ENCODE measurements at places on chromosomes 3 and 15.

DNA sequence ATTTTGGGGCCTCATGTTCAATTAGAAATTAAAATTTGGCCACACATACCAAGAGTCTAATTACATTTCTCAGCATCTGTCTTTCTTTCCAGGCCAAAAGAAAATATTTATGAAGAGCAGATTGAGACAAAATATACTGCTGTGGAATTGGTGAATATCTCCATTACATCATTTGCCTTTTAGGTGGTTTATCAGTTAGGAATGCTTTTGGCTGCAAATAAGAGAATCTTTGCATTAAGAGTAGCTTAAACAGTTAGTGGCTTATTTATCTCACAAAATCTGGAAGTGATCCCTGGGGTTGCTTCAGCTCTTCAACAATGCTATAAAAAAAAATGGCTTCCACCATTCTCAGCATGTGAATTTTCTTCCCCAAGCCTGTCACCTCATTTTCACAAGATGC lies 308.7 kb downstream of the MAGI1 start:
- DNase-seq = no peak

GRCh38 chr3:124981472-124981871 lies 46.9 kb upstream of the MUC13 start:
- DNase-seq = no peak

DNA sequence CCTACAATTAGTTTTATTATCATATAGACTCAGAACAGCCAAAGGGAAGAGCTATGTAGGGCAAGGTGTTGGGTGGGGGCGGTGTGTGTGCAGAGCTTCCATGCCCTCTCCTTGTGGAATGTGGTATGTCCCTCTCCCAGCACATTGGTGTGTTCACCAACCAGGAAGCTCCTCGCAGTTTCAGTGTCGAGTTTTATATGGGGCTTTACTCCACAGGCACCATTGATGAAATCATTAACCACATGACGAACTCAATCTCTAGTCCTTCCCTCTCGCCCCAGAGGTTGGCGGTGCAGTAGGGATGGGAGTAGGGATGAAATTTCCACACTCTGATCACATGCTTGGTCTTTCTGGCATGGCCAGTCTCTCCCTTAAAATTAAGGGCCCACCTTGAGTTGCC lies 13.6 kb upstream of the SRP14 start:
- DNase-seq = no peak

DNA sequence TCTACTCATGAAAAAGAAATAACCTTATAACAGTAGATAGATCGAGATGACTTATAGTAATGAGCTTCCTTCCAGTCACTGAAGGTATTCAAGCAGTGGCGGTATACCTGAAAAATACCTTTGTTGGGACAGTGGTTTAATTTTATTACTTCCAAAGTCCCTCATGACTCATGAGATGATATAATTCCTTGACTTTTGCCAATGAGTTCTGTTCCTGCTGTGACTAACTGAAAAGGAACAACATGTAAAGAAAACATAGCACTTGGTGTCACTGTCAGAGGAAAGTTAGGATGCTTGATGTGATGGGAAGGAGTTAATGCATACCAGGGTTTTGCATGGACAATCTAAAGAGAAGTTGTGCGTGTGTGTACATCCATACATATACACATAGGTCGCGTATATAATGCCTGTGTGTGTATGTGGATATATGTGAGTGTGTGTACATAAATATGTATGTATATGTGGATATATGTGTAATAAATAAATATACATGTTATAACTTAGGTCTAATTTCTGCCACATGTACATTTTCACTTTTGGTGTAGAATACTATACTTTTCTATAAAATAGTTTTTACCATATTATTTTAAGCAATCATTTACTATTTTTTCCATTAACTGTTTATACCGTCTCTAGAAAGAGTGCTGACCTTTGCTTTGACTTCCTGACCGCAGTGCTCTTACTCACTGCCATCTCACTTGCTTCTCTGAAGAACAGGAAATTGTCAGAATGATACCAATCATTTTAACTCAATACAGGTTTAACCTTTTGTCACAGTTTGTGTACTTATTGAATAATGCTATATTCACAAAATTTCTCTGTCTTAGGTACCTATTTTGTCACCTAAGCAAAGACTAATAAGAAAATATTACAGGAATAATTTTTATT lies 12.6 kb upstream of the PAK2 start:
- no peak for DNase-seq

- no peak for DNase-seq
Measured at GRCh38 chr3:52483577-52484381, 11.4 kb upstream of the STAB1 start.

DNA sequence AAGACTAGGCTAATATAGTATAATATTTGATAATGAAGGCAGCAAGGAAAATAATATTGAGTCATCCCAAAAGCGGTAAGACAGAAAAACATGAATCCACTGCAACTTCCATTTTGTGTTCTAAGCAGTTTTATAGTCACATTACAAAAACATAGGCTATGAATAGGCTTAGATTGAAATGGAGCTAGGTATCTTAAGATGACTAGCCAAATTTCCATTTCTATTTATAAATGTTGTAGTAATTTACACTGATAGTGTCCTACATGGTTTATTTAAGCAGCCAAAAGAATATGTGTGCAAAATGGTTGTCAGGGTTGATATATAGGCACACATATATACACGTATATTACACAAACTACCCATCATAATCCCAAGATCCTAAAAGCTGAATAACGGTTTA lies 82.0 kb downstream of the VPS13C start:
- DNase-seq = no peak

- DNase-seq = peak; percentile 30
Measured at GRCh38 chr3:77254967-77255831, 215.3 kb downstream of the ROBO2 start.

GRCh38 chr3:128549283-128550112 lies 56.5 kb upstream of the GATA2 start:
- peak; percentile 26 for DNase-seq

DNA sequence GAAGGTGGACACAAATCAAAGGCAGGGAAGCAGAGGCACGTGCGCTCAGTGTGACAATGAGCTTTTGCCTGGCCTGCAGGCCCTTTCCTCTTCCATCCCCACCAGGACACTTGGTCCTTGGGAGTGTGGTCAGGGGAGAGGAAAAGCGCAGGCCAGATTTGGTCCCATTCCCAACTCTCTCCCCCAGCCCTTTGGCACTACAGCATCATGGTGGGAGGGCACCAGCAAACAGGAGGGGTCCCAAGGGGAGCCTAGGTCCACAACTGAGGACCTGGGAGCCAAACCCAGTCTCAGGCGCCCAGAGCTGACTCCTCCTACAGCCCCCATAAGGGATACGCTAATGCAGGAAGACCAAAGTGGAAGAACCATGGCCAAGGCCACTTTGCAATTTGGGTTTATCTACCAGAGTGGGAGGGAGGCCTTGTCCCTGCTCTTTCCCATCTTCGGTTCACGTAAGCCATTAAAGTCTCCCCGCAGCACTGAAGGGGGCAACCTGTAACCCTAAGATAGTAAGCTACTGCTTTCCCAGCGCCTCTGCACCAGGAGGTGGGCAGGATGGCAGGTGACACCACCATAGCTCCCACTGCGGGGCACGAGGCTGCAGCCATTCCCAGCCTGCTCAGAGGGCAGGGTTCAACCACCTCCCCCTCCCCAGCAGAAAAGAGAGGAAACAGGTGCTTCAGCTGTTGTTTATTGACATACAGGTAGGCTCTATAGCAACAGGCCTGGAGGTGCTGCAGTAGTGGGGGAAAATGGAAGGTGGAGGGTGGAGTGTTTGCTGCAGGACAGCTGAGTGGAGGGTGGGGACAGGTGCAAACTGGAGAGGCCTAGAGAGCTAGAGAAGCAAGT lies 993 bp upstream of the GRAMD2A start:
- DNase-seq = no peak

GRCh38 chr3:130950124-130950523 lies 56.2 kb downstream of the ATP2C1 start:
- DNase-seq = no peak

DNA sequence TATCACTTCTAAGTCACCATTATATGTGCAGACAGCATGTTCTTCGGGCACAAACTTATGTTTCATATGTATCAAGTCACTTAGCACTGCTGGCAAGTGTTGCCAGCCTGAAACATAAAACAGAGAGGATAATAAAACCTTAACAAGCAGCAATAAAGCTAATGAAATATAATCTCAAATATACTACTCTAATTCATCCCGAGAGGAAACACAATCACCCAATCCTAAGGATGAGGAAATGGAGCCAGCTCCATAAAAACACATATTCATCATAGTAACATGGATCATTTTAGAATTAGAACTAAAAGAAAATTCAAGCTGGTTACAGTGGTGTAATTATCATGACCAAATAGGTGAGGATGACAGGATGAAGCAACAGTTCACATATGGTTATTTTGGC lies 1072.7 kb downstream of the EPHA3 start:
- no peak for DNase-seq

DNA sequence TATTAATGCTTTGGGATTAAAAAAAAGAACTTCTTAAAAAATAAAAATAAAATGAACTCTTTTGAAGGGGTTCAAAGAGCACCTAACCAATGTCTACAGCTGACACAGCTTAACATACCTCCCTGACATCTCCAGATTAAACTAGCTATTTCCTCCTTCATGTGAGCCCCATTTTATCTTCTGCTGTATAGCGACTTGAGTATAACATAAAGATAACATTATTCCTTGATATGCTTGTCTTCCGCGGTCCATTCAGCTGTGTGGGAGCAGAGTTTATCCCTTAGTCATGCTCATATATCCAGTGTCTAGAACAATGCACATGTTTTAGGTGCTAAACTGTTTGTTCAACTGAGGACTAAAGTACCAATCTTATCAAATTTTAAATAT lies 7.8 kb upstream of the CHRM5 start:
- no peak for DNase-seq

DNA sequence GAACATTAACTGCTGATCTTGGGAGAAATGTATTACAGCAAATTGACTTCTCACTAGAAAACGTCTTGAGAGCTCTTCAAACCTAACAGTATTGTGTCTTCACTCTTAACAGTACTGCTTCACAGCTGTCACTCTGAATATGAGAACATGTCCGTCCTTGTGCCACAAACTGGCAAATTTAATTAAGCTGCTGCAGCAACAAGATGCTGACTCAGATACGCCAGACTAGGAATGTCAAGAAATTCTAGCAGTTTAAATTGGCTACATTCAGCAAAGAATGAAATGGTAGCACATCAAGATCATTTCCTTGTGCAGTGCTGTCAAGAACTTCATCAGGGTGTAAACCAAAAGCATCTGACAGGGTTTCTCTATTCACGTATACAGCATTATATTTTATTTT lies 7.6 kb downstream of the ICE2 start:
- DNase-seq = no peak

GRCh38 chr15:83061680-83062079 lies 5.4 kb downstream of the BTBD1 start:
- peak; percentile 14 for DNase-seq

- no peak for DNase-seq
Measured at GRCh38 chr15:67835297-67836133, 4.3 kb downstream of the RNU6-1 start.

GRCh38 chr15:49464522-49464921 lies 41.5 kb downstream of the FGF7 start:
- DNase-seq = no peak

- DNase-seq = no peak
Measured at GRCh38 chr15:39770748-39771689, 11.6 kb downstream of the FSIP1 start.

- DNase-seq = no peak
Measured at GRCh38 chr3:113468539-113468938, 27.2 kb upstream of the CFAP44 start.

DNA sequence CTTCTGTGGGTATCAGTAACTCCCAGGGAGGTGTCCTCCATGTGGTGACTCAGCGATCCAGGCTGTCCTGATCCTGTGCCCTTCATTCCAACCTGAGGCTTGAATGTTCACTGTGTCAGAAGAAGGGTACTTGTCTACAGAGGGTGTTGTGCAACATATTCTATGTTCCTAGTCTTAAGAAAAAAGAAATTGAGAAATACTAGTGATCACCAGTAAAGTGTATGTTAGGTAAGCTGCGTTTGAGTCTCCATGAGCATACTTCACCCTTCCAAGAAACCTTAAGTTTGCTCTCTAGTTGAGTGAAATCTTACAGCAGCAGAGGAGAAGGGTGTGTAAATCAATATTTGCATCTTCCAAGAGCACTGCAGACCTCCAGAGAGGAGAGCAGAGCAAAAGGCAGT lies 122.2 kb upstream of the SLC24A5 start:
- DNase-seq = no peak

DNA sequence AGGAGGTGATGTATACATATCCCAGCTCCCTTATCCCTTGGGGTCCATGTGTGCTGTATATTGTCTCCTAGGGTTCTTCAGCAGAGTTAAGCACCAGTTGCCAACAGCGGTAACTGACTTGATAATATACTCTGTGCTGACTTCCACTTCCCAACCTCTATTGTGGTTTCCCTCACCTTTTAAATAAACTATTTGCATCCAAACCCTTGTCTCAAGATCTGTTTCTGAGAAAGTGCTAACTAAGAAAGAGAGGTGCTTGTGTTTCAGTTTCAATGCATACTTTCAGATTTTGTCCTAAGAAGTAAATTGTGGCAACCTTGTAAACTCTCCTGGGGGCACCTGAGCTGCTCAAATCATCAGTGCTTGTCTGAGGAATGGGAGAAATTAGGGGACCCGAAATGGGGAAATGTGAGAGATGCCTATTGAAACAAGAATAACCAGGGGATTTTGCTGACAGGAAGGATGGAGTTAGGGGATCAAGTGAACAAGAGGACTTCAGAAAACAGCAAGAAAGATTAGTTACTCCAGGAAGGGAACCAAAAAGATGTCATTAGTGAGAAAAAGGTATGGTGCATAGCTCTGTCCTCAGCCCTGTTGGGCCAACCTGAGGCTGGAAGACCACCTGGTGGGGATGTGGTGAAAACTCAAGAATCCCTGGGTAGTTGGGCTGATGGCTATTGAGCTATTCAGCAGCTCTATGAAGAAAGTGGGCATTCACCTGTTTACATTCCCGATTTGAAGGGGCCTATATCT lies 50.9 kb upstream of the MRPL3 start:
- no peak for DNase-seq

DNA sequence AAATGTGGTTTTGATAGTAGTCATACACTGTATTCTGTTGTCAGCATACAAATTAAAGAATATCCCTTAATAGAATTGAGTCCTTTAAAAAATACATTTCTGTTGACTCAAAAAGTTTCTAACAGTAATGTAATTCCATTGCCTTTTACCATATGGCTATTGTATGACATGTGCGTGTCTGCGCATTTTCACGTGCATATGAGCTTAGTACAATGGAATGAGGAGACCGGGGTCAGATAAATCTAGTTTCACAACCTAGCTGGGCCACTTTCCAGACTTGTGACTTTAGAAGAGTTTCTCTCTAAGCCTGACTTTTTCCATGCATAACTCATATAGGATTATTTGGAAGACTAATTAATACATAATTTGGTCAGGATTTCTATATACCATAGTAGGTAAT lies 38.7 kb downstream of the ZBTB38 start:
- DNase-seq = peak; percentile 92

- peak; percentile 55 for DNase-seq
Measured at GRCh38 chr15:38589502-38589901, 24.9 kb upstream of the RASGRP1 start.

Data from non-pigmented ciliary epithelial cell (primary cell).